Foreskin keratinocyte (primary cell): ENCODE measurements at places on chromosomes 5 and 9. TPM values are rescaled to one million over a fixed set of nuclear protein-coding genes. Genes with fewer than 3 reads are reported as not detected.

LCN2 gene
- total RNA-seq = 0.63 and 2.6 TPM in 2 replicates

TXNDC8 gene
- total RNA-seq = not detected in 2 replicates

BNC2 gene
- 0.56 and 0.85 TPM in 2 replicates for total RNA-seq

PRDM9 gene
- not detected in 2 replicates for total RNA-seq

PGGT1B gene
- 19.6 and 19.9 TPM in 2 replicates for total RNA-seq

FASTKD3 gene
- total RNA-seq = 10.5 and 13.2 TPM in 2 replicates

GRCh38 chr5:68060382-68060781 is 155.2 kb upstream of the PIK3R1 start:
- DNase-seq = no peak

DNA sequence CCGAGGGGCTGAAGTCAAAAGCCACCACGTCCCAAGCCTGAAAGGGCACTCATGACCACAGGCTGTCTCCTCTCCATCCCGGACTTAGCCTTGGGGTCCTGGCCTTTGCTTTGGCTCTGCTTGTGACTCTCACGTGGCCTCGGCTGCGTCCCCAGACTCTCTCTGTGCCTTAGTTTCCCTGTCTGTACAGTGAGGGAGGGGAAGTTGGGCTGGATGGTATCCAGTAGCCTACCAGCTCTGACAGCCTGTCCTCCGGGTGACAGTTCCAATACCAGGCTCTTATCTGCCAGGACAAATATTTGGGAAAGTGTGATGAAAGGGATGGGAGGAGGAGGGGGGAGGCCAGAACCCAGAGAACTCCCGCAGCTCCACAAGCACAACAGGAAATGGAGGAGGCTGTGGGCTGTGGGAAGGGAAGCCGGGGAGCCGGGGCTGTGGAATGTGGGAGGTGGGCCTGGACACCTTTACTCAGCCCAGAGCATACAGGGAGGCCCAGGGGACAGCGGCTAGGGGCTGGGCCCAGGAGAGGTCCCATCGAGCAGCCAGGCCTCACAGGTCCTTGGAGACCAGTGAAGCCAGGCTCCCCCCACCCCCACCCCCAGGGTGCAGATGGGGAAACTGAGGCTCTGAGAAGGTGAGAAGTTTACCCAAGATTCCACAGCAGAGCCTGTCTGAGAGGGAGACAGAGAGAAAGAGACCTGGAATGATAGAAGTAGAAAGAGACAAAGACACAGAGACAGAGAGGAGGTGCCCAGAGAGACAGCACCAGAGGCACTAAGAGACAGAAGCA is 18.3 kb downstream of the PDGFRB start:
- DNase-seq = no peak

DNA sequence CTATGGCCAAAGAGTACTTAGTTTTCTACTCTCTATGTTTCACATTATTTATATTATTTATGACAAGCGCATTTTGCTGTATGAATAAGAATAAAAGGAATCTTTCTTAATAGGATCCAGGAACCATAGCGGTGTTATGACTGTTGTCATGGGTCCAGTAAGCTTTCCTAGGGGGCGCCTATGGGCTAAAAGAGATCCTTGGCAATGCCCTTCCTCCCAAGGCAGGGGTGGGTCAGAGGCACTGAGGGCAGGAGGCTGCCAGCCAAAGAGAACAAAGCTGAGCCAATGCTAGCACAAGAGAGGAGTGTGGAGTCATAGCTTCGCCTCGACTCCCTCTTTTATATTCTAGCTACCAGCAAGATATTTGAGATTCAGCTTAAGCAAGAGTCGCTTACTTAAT is 98.4 kb upstream of the GNAQ start:
- DNase-seq = peak; percentile 24

GRCh38 chr5:93054424-93055163 is 526.4 kb downstream of the NR2F1-AS1 start:
- DNase-seq = no peak

DNA sequence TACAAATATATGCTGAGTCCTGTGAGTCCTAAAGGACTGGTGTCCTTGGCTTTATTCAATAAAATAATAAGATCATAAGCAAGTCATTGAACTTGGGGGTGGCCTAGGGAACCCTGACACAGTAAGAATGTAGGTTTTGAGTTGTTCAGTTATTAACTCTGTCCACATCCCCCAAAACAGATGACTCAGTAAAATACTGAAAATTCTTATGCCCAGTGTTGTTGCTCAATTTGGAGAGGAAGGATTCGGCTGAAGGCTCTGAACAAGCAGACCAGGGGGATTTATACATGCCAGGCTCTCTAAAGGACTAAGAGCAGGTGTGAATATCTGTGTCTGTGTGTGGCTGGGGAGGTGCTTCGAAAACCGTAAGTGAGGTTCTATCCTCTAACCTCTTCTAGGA is 173.7 kb downstream of the RMI1 start:
- no peak for DNase-seq

- no peak for DNase-seq
These were observed 13.6 kb upstream of the VDAC1 start for GRCh38 chr5:134018154-134018985.

DNA sequence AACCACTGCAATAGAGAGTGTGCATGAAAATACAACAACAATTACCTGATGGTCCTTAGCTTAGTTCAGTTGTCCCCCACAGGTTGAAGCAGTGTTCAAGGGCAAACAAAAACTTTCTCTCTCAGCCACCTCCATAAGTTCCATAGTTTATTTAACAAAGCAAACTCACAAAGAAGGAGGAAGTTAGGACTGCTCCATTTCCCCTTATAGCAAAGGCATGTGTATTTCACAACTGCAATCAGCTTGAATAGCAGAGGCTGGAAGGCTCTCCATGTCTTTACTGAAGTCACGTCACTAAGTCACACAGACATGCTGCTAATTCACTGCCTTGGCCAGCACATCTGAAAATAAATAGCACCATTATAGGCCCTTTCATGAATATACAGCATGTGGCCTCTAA is 43.3 kb downstream of the DOCK8 start:
- DNase-seq = no peak

- DNase-seq = no peak
These were observed 1.0 kb downstream of the FAM221B start for GRCh38 chr9:35827486-35827885.

DNA sequence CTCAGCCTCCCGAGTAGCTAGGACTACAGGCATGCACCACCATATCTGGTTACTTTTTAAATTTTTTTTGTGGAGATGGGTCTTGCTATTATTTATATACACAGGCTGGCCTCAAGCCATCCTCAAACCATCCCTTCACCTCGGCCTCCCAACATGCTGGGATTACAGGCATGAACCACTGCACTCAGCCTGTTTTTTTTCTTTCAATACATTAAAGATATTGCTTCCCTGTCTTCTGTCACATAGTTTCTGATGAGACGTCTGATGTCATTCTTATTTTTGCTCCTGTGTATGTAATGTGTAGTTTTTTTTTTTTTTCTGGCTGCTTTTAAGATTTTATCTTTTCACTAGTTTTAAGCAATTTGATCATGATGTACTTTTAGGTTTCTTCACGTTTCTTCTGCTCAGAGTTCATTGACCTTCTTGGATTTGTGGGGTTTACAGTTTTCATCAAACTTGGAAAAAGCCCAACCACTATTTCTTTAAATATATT is 11.4 kb upstream of the RGS3 start:
- DNase-seq = no peak

- DNase-seq = no peak
These were observed 36.2 kb downstream of the VAV2 start for GRCh38 chr9:133955821-133956411.

GRCh38 chr5:94670726-94671125 is 52.3 kb downstream of the SLF1 start:
- DNase-seq = no peak

- DNase-seq = no peak
These were observed 713.4 kb downstream of the CDH18 start for GRCh38 chr5:19274578-19274977.
